Endothelial cell of coronary artery (primary cell): ENCODE measurements at places on chromosomes 1 and 21. TPM values are rescaled to one million over a fixed set of nuclear protein-coding genes. Genes with fewer than 3 reads are reported as not detected.

LIN28A gene
- not detected in 2 replicates for total RNA-seq

INSRR gene
- not detected in 2 replicates for total RNA-seq

ELAPOR1 gene
- 0.09 and 0.27 TPM in 2 replicates for total RNA-seq

MX1 gene
- total RNA-seq: 5.0 and 6.4 TPM in 2 replicates

BACE2 gene
- total RNA-seq: 95.5 and 137 TPM in 2 replicates

BLACAT1 gene
- under 0.01 TPM in 1 of 2 replicates, not detected in the other for total RNA-seq

SMCP gene
- not detected in 2 replicates for total RNA-seq

WNT3A gene
- not detected in 2 replicates for total RNA-seq

DISC1 gene
- total RNA-seq: 13.6 and 15.6 TPM in 2 replicates

PTP4A2 gene
- 262 and 303 TPM in 2 replicates for total RNA-seq

GBP3 gene
- total RNA-seq: 23.5 and 33.7 TPM in 2 replicates

TSNAX gene
- 31.3 and 33.0 TPM in 2 replicates for total RNA-seq

DRAM2 gene
- total RNA-seq: 39.3 and 57.6 TPM in 2 replicates

RCC1 gene
- total RNA-seq: 70.4 and 72.7 TPM in 2 replicates

ESPN gene
- 0.45 and 0.85 TPM in 2 replicates for total RNA-seq
